ENCODE measurements at places on chromosomes 7 and 10. TPM values are rescaled to one million over a fixed set of nuclear protein-coding genes. Genes with fewer than 3 reads are reported as not detected.

DNA sequence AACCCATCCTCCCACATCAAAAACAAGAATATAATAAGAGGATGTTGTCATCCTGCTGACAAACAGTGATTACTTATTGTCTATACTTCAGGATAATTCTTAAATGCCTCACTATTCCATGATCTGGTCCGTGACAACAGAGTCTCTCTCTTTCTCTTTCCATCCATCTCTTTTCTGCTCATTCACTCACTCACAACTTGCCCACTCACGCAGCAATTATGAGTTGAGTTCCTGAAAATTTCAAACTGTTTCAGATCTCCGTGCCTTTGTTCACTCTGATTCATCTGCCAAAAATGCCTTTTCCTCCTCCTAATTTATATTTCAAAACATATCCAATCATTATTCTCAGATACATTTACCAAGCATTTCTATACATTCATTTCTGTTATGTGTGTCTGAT lies 1.4 kb downstream of the OR6B1 start:
- DNase-seq = no peak

DNA sequence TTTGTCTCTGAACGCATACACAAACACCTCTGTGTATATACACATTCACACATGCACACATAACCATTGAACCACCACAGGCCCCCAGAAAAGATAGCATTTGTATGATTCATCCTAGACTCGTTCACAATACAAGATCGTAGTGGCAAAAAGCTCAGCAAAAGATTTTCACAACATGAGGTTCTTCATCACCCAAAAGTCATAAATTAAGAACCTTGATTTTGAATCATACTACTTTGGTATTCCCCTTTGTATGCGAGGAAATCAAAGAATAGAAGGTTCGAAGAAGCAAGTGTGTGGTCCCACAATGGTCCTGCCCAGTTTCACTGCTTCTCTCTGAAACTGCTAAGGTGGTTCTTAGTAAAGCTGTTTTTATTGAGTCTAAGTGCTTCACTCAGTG lies 200.7 kb downstream of the CELF2 start:
- no peak for DNase-seq

DNA sequence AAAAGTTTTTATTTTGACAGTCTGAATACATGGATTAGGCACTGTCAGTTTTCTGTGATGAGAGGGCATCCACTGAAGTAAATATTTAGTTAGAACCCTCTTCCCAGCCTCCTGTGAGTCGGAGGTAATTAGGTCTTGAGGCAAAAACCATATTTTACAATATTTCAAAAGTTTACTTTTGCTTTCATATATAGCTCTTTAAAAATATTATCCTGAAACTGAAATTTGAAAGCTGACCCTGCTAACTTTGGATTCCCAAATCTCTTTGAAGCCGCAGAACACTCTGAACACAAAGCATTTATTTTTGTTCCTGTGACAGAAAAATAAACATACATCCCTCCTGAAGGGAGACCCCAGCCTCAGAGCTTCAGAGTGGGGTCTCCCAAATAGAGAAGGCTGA lies 317.4 kb downstream of the KIF20B start:
- no peak for DNase-seq

GRCh38 chr7:36188906-36189305 lies 35.9 kb downstream of the EEPD1 start:
- no peak for DNase-seq

DNA sequence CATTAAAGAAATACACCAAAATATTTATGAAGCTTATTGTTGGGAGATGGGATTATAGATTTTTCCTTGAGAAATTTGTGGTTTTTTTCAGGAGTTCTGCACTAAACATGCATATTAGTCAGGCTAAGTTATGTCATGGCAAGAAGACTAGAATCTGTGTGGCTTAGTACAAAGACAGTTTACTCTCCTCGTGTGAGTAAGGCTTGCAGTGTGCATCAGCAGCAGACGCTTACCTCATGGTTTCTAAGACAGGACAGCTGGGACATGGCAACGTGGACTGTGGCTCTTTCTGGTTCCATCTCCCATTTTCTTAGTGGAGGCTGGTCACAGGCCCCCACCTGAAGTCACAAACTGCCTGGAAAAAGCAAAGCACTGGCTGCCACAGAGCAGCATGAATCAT lies 429.6 kb upstream of the VSTM2A start:
- DNase-seq = no peak

- DNase-seq = peak; percentile 27
Observed at GRCh38 chr7:27873981-27874957, 134.3 kb downstream of the TAX1BP1 start.

DNA sequence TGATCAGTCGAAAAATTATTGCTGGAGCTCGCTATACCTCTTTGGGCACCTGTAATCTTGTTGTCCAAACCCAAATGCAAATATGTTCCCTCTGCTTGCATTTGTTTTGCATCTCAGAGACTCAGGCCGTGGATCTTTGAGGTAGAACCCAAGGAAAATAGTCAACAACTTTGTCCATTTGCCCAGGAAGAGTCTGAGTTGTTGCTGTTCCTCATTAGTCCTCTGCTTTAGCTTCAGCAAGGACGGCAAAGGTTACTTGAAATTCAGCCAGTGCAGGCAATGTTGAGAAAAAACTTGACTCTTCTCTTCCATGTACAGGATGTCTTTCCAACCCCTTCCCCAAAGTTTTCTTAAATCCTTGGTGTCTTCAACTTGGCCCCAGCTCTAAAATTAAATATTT lies 45.8 kb downstream of the PDK4 start:
- DNase-seq = no peak

- no peak for DNase-seq
Observed at GRCh38 chr7:41889040-41889439, 186.2 kb upstream of the INHBA start.

DNA sequence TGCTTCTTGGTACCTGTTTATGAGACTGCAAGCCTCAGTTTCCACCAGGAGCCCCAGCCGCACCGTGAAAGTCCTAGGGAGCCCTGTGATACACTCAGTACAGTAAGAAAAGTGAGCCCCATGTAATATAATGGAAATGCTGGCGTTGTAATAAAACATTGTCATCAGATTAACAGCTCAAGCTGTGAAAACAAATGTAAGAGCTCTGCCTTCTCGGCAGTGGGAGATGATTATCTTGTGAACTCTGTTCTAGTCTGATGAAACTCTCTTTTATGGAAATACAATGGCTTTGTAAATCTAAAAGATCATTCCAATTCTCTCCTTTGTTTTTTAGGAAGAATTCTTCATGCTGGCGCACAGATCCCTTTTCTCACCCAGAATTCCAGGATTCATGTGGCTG lies 299.9 kb downstream of the ABCA13 start:
- no peak for DNase-seq

GRCh38 chr7:87934699-87935383 lies 790 bp downstream of the ADAM22 start:
- DNase-seq = peak; percentile 10

DNA sequence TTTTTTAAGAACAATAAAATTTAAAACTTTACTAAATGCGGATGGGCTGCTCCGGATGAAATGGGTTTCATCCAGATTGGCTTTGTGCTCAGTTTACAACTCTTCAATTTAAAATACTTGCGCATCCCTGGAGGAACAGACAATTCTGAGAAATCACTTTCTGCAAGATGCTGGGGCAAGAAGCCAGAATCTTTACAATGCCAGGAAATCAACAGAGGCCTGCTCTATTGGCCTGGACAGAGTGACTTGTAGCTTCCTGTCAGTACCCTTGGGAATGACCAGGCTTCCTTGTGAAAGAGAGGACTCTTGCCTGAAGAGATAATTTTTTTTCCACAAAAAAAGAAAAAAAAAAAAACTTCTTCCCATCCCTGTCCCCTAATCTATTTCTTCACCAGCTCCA lies 3.9 kb upstream of the FAM13C start:
- no peak for DNase-seq

GRCh38 chr7:106568680-106569499 lies 92.1 kb downstream of the CCDC71L start:
- peak; percentile 52 for DNase-seq

DNA sequence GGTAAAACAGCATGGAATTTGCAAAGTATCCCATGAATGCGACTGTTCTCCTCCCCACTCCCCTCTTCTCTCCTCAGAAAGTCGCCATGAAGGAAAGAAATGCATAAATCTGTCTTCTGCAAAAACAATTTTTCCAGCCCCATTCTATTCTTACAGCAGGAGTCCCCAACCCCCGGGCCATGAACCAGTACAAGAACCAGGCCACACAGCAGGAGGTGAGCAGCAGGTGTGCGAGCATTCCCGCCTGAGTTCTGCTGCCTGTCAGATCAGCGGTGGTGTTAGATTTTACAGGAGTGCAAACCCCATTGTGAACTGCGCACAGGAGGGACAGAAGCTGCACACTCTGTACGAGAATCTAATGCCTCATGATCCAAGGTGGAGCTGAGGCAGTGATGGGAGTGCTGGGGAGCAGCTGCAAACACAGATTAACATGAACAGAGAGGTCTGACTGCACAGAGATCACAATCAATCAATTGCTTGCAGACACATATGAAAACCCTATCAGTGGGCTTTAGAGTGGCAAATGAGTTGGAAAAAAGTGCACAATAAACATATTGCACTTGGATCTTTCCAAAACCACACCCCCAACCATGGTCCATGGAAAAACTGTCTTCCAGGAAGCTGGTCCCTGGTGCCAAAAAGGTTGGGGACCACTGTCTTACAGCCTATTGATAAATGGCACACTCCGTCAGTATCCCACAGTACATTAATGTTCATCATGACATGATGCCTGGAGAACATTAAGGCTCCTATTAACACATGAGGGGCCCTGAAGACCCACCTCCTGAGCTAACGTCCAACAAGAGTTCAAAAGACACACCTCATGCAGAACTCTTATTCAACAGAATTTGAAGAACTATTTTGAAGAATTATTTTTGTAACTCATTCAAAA lies 205.0 kb downstream of the PTPRN2 start:
- no peak for DNase-seq

DNA sequence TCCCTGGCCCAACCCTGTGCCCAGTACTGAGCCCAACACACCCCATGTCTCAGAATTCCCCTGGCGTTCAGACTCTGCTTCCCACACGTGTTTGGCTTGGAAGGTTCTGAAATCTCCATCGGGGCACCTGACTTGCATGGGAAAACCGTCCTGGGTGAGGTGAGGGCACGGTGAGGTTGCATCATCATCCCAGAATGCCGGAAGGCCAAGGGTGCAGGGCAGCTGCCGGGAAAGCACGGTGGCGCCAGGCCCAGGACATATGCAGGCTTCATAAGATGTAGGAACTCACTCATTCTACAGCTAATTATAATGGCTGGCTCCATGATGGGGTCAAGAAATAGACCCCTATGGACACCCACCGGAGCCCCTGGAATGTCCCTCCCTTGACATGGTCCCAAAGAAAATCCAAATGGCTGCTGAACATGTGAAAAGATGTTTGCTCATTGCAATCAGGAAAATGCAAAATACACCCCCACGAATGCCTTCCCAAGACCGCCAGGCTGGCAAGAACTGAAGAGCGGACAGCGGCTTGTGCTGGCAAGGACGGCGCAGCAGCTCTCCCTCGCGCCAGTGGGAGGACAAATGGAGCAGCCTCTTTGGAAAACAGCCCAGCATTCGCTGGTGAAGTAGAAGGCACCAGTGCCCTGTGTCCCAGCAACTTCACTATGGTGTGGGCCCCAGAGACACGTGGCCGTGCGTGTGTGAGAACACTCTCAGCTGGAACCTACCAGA lies 2.3 kb downstream of the KNDC1 start:
- no peak for DNase-seq

DNA sequence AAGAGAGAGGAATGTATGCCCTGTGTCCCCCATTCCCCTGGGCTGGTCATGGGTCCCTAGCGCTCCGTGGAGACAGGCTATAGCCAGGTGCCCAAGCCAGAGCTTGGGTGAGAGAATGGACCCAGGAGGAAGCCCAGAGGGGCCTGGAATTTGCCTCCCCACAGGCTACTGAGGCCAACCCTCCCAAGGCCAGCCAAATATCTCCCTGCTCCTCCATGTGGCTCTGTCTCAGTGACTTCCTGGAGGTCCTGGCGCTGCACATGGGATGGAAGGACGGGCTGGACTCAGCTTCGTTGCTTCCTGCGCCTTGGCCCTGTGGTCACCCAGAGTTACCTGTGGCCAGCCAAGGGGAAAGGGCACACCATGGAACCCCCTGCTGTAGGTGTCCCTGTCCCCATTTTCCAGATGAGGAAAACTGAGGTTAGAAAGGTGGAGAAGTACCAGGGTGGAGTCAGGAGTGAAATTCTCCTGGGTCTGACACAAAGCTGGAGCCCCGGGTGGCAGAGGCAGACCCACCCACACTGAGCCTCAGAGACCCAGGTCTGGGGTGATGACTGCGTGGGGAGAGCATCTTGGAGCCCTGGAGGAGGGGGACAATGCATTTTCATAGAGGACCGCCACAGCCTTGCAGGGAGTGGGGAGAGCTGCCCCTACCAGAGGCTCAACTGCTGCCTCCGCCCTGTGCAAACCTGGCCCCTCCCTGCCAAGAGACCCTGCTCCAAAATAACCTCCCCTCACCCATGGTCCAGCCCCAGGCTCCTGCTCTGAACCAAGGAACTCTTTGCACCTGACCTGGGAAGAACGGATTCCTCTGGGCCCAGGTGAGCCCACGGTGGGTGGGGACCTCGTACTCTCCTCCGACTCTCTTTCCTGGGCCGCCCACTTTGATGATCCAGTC lies 42.6 kb downstream of the TMEM270 start:
- DNase-seq = no peak

DNA sequence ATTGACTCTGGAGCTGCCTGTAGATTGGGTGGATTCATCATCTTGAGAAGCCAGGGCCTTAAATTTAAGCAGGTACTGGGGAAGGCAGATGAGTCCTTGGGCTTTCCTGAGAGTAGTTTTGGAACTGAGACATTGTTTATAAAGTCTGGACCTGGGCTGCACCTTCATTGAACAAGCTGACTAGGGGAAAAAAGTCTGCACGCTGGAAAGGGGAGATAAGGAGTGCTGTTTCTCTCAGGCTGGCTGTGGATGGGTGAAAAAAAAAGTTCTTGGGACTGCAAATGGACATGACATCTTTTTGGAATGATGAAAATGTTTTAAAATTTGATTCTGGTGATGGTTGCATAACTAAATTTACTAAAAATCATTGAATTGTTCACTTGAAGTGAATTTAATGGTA lies 12.0 kb downstream of the SEC24C start:
- DNase-seq = no peak

CDK14 gene
- total RNA-seq = 30.2 TPM

CAPZA2 gene
- total RNA-seq = 261 TPM

PRKG1 gene
- 2.8 TPM for total RNA-seq

FKBP6 gene
- total RNA-seq = not detected

SPAM1 gene
- not detected for total RNA-seq

BRI3 gene
- total RNA-seq = 195 TPM
